ENCODE measurements at places on chromosomes 12 and 14.

- DNase-seq: no peak
Measured at GRCh38 chr14:32075672-32076277, 1.3 kb upstream of the ARHGAP5 start.

DNA sequence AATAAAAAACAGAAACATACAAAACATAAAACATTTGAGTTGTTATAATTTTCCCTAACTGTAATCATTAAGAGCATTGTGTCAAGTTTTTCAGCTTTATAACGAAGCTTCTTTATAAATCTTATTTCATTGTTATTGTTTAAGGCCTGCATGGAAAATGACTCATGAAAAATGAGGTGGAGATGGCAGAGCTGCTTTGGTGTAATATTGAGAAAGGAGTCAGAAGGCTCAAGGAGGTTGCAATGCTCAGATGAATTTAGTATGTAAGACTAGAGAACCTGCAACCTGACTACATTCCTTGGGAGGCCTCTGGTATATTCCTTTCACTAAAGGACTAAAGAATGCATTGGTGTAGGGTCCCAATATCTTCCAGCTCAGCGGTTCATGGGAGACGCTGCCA lies 61.5 kb downstream of the TMEM30B start:
- DNase-seq: no peak

GRCh38 chr14:59187802-59188460 lies 536 bp upstream of the DAAM1 start:
- peak; percentile 24 for DNase-seq

GRCh38 chr14:60760209-60760608 lies 25.6 kb downstream of the MNAT1 start:
- DNase-seq: no peak
